Left ventricle myocardium inferior (tissue), 1 donor: ENCODE measurements at places on chromosomes 12 and 14. TPM values are rescaled to one million over a fixed set of nuclear protein-coding genes. Genes with fewer than 3 reads are reported as not detected.
A peak's percentile ranks its signal among the peaks of the same experiment; 100 is the strongest.

DNA sequence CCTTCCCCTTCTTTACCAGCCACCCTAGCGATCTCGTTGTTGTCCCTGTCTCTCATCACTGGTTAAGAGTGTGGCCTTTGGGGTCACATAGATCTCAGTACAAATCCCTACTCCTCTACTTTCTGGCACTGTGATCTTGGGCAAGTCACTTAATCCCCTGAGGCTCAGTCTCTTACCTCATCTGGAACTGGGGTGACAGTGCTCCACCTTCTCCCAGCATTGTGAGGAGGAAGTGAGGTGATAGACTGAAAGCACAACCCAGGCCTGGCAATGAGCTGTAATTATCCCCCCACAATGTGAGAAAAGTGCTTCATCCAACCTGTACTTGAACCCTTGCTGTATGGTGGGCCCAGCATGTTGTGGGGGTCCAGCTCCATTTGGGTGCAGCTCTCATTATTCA, 48.0 kb downstream of the IRAK3 start:
- no peak overlapping the region for H3K4me3 ChIP-seq
- peaks cover 3% of the 10 kb centered on the region for H3K36me3 ChIP-seq
- peaks cover 24% of the 10 kb centered on the region for H3K4me1 ChIP-seq
- no peak for DNase-seq
- H3K27me3 ChIP-seq, result no peaks in the 10 kb centered on the region

Gene BCL2L2
- 37.5 TPM for total RNA-seq

Gene HHIPL1
- total RNA-seq, result 1.2 TPM

Gene HEBP1
- 65.4 TPM for total RNA-seq

Gene FOXA1
- not detected for total RNA-seq

- no peaks in the 10 kb centered on the region for H3K4me1 ChIP-seq
- no peak overlapping the region for H3K27ac ChIP-seq
- H3K36me3 ChIP-seq, result no peaks in the 10 kb centered on the region
- H3K27me3 ChIP-seq, result peaks cover 27% of the 10 kb centered on the region
- no peak for DNase-seq
- H3K4me3 ChIP-seq, result no peak overlapping the region
Observed at GRCh38 chr12:102534899-102535298, 54.5 kb upstream of the IGF1 start.

DNA sequence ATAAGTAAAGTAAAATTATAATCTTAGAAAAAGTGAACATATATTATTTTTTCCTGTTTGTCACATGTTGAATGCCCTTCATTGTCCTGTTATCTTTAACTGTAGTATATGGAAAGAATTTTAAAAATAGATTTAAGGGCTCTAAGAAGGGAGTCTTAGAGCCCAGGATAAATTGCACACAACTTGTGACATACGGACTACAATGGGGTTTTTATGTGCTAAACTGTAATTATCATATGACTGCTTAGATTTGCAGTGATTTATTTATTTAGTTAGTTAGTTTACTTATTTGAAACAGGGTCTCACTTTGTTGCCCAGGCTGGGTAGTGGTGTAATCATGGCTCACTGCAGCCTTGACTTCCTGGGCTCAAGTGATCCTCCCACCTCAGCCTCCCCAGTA, 187.8 kb upstream of the HMGA2 start:
- no peak overlapping the region for H3K27ac ChIP-seq
- H3K4me3 ChIP-seq, result no peak overlapping the region
- H3K27me3 ChIP-seq, result peaks cover 24% of the 10 kb centered on the region

DNA sequence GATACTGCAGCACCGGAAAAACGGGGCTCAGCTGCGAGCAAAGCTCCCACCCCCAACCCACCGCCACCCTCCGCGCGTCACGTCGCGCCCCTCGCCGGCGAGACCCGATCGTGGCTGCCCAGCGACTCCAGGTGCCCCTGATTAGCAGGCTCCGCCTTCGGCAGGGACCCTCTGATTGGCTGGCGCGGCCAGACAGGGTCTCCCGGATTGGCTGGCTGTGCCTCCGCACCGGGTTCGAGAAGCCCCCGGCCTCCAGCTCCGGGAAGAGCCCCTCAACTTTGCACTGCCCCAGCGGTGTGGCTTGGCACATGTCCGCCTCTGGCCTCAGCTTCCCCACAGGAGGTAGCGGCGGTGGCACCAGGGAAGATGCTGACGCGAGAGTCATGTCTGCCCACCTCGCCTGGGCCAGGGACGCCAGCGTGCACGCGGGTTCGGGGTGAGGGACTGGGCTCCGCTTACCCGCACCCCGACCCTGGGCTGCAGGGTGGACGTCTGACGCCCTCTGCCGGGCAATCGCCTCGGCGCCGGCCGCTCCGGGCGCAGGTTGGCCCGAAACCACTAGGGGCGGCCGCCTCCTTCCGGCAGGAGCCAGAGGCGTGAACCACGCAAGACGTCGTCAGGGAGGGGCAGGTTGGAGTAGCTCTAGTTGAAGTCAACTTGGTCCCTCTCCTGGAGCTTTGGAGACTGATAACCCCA, 498 bp upstream of the RHOF start:
- peaks cover 93% of the 10 kb centered on the region for H3K4me1 ChIP-seq
- peaks cover 9% of the 10 kb centered on the region for H3K36me3 ChIP-seq
- H3K27ac ChIP-seq, result peak overlapping the region; percentile 100
- H3K27me3 ChIP-seq, result no peaks in the 10 kb centered on the region
- peak; percentile 90 for DNase-seq

Gene DGKA
- 6.5 TPM for total RNA-seq

- DNase-seq, result no peak
- no peaks in the 10 kb centered on the region for H3K36me3 ChIP-seq
- H3K4me3 ChIP-seq, result no peak overlapping the region
- no peaks in the 10 kb centered on the region for H3K4me1 ChIP-seq
Observed at GRCh38 chr12:46177025-46177424, 91.8 kb downstream of the SLC38A1 start.
